A549 treated with AZD2906 at 1 μM for 4 hours (cell line): ENCODE measurements at places on chromosomes 12 and 14. TPM values are rescaled to one million over a fixed set of nuclear protein-coding genes. Genes with fewer than 3 reads are reported as not detected.

The LRCOL1 gene
- total RNA-seq, result not detected in 5 replicates

The FIGNL2 gene
- 0.21 to 0.29 TPM (median 0.28 TPM) in 5 replicates for total RNA-seq

The LGR5 gene
- 0.02 to 0.08 TPM (median 0.06 TPM) in 3 of 5 replicates, not detected in the others for total RNA-seq

The IFNG-AS1 gene
- total RNA-seq, result not detected in 5 replicates

The TAS2R7 gene
- total RNA-seq, result not detected in 5 replicates

The TMPRSS12 gene
- total RNA-seq, result not detected in 5 replicates

The RNASE1 gene
- 0.10 to 0.36 TPM (median 0.18 TPM) in 4 of 5 replicates, not detected in the other for total RNA-seq

The DPPA3 gene
- not detected in 5 replicates for total RNA-seq

The ASCL1 gene
- not detected in 5 replicates for total RNA-seq

The CEP128 gene
- total RNA-seq, result 4.5 to 5.8 TPM (median 4.9 TPM) in 5 replicates

The CDKN3 gene
- 67.7 to 78.3 TPM (median 76.7 TPM) in 5 replicates for total RNA-seq

The CRADD gene
- 9.4 to 12.3 TPM (median 10.7 TPM) in 5 replicates for total RNA-seq

The IFI27 gene
- total RNA-seq, result 0.92 to 1.5 TPM (median 1.4 TPM) in 5 replicates

The SPIC gene
- not detected in 5 replicates for total RNA-seq

The KCNC2 gene
- not detected in 5 replicates for total RNA-seq

The OLR1 gene
- total RNA-seq, result 0.71 to 1.4 TPM (median 1.3 TPM) in 5 replicates

The STYK1 gene
- 0.16 to 0.28 TPM (median 0.18 TPM) in 5 replicates for total RNA-seq

The SLC5A8 gene
- total RNA-seq, result not detected in 5 replicates

The TPH2 gene
- total RNA-seq, result not detected in 5 replicates

The ACOT4 gene
- 1.7 to 2.3 TPM (median 2.0 TPM) in 5 replicates for total RNA-seq

The CLEC4D gene
- not detected in 5 replicates for total RNA-seq

The ART4 gene
- total RNA-seq, result 0.06 TPM in 1 of 5 replicates, not detected in the others

The SCN8A gene
- 1.1 to 1.8 TPM (median 1.6 TPM) in 5 replicates for total RNA-seq

The RAPGEF3 gene
- total RNA-seq, result 0.52 to 0.63 TPM (median 0.55 TPM) in 5 replicates

The NPFF gene
- total RNA-seq, result 0.19 to 0.24 TPM in 2 of 5 replicates, not detected in the others

The CLEC4E gene
- 0.16 to 0.66 TPM (median 0.22 TPM) in 5 replicates for total RNA-seq

The SLC25A21 gene
- total RNA-seq, result 0.68 to 1.2 TPM (median 0.87 TPM) in 5 replicates

The SMCO2 gene
- 0.09 to 0.18 TPM (median 0.10 TPM) in 3 of 5 replicates, not detected in the others for total RNA-seq

The PPFIBP1 gene
- total RNA-seq, result 15.8 to 25.2 TPM (median 20.6 TPM) in 5 replicates

The TEX52 gene
- total RNA-seq, result not detected in 5 replicates

The FGF23 gene
- total RNA-seq, result not detected in 5 replicates

The CCDC175 gene
- not detected in 5 replicates for total RNA-seq

The MANSC4 gene
- not detected in 5 replicates for total RNA-seq

The SLCO1B1 gene
- 0.28 to 0.45 TPM (median 0.35 TPM) in 5 replicates for total RNA-seq

The SSTR1 gene
- total RNA-seq, result 0.02 to 0.03 TPM (median 0.02 TPM) in 3 of 5 replicates, not detected in the others

The WSCD2 gene
- total RNA-seq, result not detected in 5 replicates

The MMP17 gene
- total RNA-seq, result 8.1 to 12.1 TPM (median 10.5 TPM) in 5 replicates

The NPAS3 gene
- not detected in 5 replicates for total RNA-seq

The ZBTB42 gene
- total RNA-seq, result 2.4 to 3.3 TPM (median 3.0 TPM) in 5 replicates

The NELL2 gene
- total RNA-seq, result 0.14 to 0.33 TPM (median 0.16 TPM) in 3 of 5 replicates, not detected in the others

The SPPL3 gene
- 45.2 to 55.1 TPM (median 53.5 TPM) in 5 replicates for total RNA-seq

The TOMM20L gene
- total RNA-seq, result not detected in 5 replicates

The FOXA1 gene
- 4.3 to 6.4 TPM (median 5.8 TPM) in 5 replicates for total RNA-seq

The RACGAP1 gene
- 70.1 to 96.3 TPM (median 77.2 TPM) in 5 replicates for total RNA-seq

The FOXM1 gene
- 86.1 to 93.2 TPM (median 90.9 TPM) in 5 replicates for total RNA-seq

The GUCY2C gene
- 0.02 to 0.03 TPM in 2 of 5 replicates, not detected in the others for total RNA-seq

The NXPH4 gene
- total RNA-seq, result 3.8 to 5.8 TPM (median 5.6 TPM) in 5 replicates

The AKT1 gene
- total RNA-seq, result 85.9 to 106 TPM (median 100 TPM) in 5 replicates

The HOTAIR gene
- total RNA-seq, result 0.06 to 0.29 TPM (median 0.12 TPM) in 5 replicates

The BTBD7 gene
- 10.5 to 12.1 TPM (median 10.8 TPM) in 5 replicates for total RNA-seq

The LHX5 gene
- total RNA-seq, result 0.02 to 0.07 TPM (median 0.05 TPM) in 4 of 5 replicates, not detected in the other

The OAS2 gene
- 0.10 to 0.39 TPM (median 0.15 TPM) in 5 replicates for total RNA-seq

The KRT78 gene
- 0.04 to 0.13 TPM (median 0.07 TPM) in 5 replicates for total RNA-seq

The LRRC10 gene
- total RNA-seq, result not detected in 5 replicates

The INHBC gene
- total RNA-seq, result 0.05 to 0.06 TPM (median 0.05 TPM) in 3 of 5 replicates, not detected in the others

The RPS6KL1 gene
- total RNA-seq, result 0.23 to 0.49 TPM (median 0.40 TPM) in 5 replicates
